Stimulated activated CD8-positive, alpha-beta memory T cell treated with anti-CD3 and anti-CD28 coated beads, Interleukin-15, amount 100 ng/mL, for 1 hour (primary cell): ENCODE measurements at places on chromosomes 11 and 22.

GRCh38 chr22:40368836-40369235 lies 1.6 kb upstream of the SGSM3 start:
- DNase-seq = no peak

DNA sequence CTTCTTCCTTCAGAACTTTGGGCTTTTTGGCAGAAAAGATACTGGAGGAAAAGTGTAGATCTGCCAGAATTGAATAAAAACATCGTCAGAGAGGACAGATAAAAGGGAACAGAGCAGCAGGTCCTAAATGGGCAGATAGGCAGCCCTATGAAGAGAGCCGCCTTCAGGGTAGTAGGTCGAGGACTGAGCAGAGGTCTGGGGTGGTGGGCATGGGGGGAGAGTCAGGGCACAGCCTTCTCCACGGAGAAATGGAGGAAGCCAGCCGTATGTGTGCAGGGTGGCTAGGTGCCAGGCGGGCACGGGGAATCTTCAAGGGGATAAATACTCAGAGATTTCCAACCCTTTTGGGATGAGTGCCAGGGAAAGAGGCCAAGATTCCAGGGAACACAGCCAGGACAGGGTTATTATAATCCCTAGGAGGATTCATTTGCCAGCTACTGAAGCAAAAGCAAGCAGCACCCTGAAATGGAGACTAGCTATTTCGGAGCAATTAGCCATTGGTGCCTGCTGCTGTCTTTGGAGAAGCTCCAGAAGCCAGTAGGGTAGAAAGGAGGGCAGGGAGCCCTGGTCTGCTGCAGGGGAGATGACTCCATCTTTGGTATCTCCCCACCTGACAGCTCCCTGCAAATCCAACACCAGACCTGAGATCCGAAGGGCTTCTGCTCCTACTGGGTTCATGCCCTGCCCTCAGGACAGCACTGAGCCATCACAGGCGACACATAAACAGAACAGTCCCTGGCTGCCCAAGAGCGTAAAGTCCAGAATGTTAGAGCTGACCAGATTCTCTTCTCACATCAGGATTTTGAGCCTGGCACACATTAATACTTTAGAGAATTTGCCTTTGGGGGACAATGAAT lies 174.5 kb upstream of the NTM start:
- DNase-seq = no peak

GRCh38 chr11:8581300-8581699 lies 12.7 kb downstream of the STK33 start:
- DNase-seq = no peak

DNA sequence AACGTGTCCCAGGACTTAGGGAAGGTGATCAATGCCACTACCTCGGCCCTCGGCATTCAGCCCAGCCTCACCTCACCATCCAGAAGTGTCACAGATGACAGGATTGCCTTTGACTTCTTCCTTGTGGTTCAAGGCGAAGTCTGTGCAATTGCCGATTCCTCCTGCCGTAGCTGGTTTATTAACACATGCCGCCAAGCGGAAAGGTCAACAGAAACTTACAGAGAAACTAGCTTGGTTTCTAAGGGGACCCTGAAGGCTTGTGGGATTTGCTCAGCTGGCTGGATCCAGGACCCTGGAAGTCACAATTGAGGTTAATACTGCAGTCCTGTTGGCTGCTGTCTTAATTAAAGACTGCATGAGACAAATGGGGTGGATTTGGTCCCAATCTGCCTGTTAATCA lies 65.6 kb downstream of the SHANK2 start:
- no peak for DNase-seq
